ENCODE measurements at places on chromosomes 5 and 9.

- no peak for DNase-seq
These were observed 596.6 kb upstream of the ZNF608 start for GRCh38 chr5:125343015-125343414.

DNA sequence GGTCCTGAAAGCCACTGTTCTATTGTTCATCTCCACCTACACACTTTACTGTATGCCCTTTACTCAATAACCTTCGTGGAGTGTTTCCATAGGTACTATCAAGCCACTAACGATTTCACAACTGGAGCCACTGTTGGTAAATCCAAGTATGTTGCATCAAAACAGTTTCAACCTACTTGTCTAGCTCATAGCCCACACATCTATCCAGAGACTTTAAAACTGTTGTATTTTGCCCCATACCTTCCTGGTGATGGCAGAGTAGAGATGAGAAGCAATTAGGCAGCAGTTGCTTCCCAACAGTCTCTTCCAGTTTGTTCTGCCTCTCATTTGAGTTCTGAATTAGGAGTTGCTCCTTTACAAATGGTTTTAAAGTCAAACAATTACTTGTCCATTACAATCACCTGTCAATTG, 607 bp downstream of the FAXDC2 start:
- no peak for DNase-seq

- DNase-seq = no peak
These were observed 2.3 kb upstream of the PLK2 start for GRCh38 chr5:58462154-58462553.

- DNase-seq = no peak
These were observed 17.4 kb upstream of the NIM1K start for GRCh38 chr5:43174586-43174985.

DNA sequence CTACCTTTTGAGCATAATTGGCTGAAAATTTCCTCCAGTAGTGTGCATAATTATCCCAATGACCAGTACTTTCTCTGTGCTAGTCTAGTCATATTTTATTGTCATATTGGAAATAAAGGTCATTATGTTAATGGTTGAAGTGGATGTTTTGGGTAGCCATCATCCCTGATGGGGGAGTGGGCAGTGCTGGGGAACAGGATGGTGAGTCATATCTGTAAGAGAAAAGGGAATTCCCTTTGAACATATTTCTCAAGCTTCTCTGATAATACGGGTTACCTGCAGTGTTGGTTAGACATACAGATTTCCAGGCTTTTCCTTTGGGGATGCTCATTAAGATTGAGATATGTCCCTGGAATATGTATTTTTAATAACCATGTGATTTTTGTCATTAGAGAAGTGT, 33.3 kb upstream of the SPATA31D4 start:
- DNase-seq = no peak

- DNase-seq = no peak
These were observed 111.7 kb upstream of the PUM3 start for GRCh38 chr9:2955575-2955974.

DNA sequence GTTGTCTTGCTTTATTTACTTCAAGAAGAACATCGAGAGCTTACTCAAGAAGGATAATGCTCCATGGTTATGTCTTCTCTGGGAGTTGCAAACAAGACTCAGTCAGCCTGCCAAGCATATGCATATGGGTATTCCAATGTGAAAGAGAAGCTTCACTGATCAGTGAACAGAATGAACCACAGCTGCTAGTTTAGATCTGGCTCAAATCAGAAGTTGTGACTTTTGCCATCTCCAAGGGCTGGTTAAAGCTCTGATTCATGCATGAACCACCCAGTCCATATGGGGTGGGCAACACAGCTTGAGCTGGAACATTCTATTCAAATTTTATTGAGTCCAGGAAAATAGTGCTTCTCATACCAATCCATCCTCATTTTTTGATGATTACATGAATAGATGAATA, 50.0 kb downstream of the ATPSCKMT start:
- no peak for DNase-seq

DNA sequence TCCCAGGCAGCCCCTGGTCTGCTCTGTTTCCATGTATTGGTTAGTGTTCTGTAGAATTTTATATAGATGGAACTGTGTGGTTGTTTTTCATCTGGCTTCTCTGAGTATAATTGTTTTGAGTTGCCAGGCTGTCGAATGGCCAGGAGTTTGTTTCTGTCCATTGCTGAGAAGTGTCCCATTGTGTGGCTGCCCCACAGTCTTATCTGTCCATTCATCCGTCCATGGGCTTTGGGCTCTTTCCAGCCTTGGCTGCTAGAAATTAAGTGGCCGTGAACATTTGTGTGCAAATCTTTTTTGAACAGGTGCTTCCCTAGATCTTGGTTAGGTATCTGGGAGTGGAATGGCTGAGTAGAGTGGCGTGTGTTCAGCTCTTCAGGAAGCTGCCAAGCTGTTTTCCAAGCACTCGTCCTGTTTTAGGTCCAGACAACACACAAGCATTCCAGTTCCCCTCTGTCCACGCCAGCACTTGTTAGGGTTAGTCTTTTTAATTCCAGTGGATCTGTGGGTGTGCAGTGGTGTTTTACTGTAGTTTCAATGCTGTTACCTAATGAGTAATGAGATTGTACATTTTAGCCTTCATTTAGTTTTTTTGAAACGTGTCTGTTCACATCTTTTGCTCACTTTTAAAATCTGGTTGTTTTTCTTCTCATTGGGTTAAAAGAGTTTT, 122.2 kb upstream of the CACNA1B start:
- no peak for DNase-seq

DNA sequence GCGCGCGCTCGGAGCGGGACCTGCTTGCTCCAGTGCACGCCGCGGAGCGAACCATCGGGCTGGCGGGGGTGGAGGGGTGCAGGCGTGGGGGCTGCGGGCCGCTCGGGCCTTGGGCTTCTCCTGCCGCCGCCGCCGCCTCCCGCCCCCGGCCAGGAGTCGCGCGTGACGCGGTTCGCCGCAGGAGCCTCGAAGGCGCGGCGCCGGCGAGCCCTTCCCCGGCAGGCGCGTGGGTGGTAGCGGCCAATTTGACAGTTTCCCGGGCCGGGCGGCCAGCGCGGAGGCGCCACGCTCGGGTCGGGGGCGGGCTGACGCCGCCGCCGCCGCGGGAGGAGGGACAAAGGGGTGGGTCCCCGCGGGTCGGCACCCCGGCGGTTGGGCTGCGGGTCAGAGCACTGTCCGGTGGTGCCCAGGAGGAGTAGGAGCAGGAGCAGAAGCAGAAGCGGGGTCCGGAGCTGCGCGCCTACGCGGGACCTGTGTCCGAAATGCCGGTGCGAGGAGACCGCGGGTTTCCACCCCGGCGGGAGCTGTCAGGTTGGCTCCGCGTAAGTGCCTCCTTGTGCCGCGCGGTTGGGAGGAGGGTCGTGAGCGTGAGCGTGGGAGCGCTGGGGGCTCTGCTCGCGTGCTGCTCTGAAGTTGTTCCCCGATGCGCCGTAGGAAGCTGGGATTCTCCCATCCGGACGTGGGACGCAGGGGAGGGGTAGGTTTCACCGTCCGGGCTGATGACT, at the start of gene TJP2:
Gene TJP2 (plus strand): TSS at position 387 of the 725 bp plus-strand sequence. CDS start 96 bp downstream, at position 483.
- no peak for DNase-seq

- DNase-seq = no peak
These were observed 134.7 kb downstream of the CDH6 start for GRCh38 chr5:31328040-31328733.

DNA sequence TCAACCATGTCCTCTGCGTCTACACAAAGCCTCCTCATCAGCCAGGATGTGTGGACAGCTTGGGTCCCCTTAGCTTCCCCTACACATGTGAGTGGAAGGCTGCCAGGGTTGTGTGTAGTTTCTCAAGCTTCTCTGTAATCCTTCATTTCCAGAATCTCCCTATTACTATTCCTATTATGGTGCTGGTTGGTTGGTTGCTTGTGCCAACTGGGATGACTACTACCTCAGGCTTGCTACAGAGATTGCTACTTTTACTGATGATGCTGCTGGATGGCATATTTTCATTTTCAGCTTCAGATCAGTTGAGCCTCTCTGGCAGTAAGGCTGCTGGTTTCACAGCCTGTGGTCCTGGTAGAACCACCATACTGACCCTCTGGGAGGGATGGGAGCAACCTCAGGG, 39.9 kb downstream of the ATG10 start:
- DNase-seq = no peak

GRCh38 chr5:140220698-140221064, 45.7 kb downstream of the CYSTM1 start:
- DNase-seq = no peak

GRCh38 chr9:14271093-14271673, 42.8 kb downstream of the NFIB start:
- DNase-seq = no peak

DNA sequence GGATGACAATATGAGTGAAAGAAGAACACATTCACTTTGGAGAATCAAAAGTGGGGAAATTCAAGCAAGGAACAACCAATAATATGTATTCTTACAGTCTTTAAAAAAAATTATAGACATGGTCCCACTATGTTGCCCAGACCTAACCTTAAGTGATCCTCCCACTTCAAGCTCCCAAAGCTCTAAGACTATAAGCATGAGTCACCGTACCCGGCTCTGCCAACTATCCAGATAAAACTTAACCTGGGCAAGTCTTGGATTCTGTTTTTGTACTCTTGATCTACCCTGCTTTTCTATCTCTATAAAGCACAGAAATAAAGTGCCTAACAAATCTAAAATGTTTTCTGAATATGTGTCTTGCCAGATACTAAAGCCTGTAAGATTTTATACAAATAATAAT, 30.9 kb downstream of the CEMIP2 start:
- no peak for DNase-seq

GRCh38 chr5:108711898-108712297, 35.8 kb upstream of the FER start:
- DNase-seq = no peak

GRCh38 chr5:150419630-150420270, 7.0 kb upstream of the CD74 start:
- no peak for DNase-seq

DNA sequence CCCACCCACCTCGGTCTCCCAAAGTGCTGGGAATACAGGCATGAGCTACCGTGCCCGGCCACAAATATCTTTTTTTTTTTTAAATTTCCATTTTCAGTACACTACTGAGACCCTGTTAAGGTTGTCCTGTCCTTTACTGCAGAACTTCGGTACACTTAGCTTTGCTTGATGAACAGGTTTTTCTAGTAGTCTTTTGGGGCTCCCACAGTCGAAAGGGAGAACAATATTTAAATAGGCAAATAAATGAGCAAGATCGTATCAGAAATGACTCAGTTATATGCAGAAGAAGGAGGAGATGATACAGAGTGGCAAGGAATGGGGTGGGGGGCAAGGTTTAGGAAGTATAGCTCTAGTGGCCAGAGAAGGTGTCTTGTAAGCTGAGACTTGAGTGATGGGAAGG, 52.7 kb downstream of the MSX2 start:
- DNase-seq = no peak

GRCh38 chr5:159286420-159287035, 23.4 kb downstream of the UBLCP1 start:
- no peak for DNase-seq

GRCh38 chr5:138752951-138753793, at the start of gene CTNNA1:
CTNNA1 (plus strand) TSS chr5:138753425; CDS start chr5:138781925, 28,500 bp downstream.
- no peak for DNase-seq

All from activated naive CD4-positive, alpha-beta T cell (primary cell).